G401 (cell line): ENCODE measurements at places on chromosomes 5 and 9. TPM values are rescaled to one million over a fixed set of nuclear protein-coding genes. Genes with fewer than 3 reads are reported as not detected.

Gene PCSK1
- not detected in 2 replicates for total RNA-seq

Gene FSTL4
- not detected in 2 replicates for total RNA-seq

Gene GPR151
- total RNA-seq = not detected in 2 replicates

Gene ALDOB
- total RNA-seq = not detected in 2 replicates

Gene PDCD1LG2
- total RNA-seq = not detected in 2 replicates

Gene SLC6A18
- not detected in 2 replicates for total RNA-seq

Gene PCDHA12
- 3.0 and 8.2 TPM in 2 replicates for total RNA-seq

Gene IL17B
- total RNA-seq = 0.27 and 1.4 TPM in 2 replicates

Gene OR2S2
- total RNA-seq = not detected in 2 replicates

Gene SLC4A9
- not detected in 2 replicates for total RNA-seq

Gene TAS2R1
- total RNA-seq = not detected in 2 replicates

Gene CNTLN
- total RNA-seq = 9.1 and 11.1 TPM in 2 replicates

Gene IER5L
- 92.7 and 121 TPM in 2 replicates for total RNA-seq

Gene ZSWIM6
- total RNA-seq = 0.18 and 0.68 TPM in 2 replicates

Gene PTGDS
- total RNA-seq = 4.7 TPM in 1 of 2 replicates, not detected in the other

Gene VPS13A
- total RNA-seq = 10.6 and 14.2 TPM in 2 replicates

Gene CCNI2
- total RNA-seq = 0.07 TPM in 1 of 2 replicates, not detected in the other

Gene LAMC3
- total RNA-seq = 1.8 and 3.3 TPM in 2 replicates

Gene HMCN2
- total RNA-seq = 0.07 TPM in 1 of 2 replicates, not detected in the other

Gene GRIN1
- not detected in 2 replicates for total RNA-seq

Gene SMIM33
- not detected in 2 replicates for total RNA-seq

Gene IFNK
- total RNA-seq = not detected in 2 replicates
